Myocyte (in vitro differentiated cells): ENCODE measurements at places on chromosomes 6 and 20. TPM values are rescaled to one million over a fixed set of nuclear protein-coding genes. Genes with fewer than 3 reads are reported as not detected.

The SLC24A3 gene
- 0.03 and 0.16 TPM in 2 replicates for total RNA-seq

The SNAI1 gene
- total RNA-seq, result 0.72 and 1.8 TPM in 2 replicates

The YWHAB gene
- total RNA-seq, result 53.6 TPM in 2 replicates

The UBR2 gene
- 23.7 and 26.5 TPM in 2 replicates for total RNA-seq

DNA sequence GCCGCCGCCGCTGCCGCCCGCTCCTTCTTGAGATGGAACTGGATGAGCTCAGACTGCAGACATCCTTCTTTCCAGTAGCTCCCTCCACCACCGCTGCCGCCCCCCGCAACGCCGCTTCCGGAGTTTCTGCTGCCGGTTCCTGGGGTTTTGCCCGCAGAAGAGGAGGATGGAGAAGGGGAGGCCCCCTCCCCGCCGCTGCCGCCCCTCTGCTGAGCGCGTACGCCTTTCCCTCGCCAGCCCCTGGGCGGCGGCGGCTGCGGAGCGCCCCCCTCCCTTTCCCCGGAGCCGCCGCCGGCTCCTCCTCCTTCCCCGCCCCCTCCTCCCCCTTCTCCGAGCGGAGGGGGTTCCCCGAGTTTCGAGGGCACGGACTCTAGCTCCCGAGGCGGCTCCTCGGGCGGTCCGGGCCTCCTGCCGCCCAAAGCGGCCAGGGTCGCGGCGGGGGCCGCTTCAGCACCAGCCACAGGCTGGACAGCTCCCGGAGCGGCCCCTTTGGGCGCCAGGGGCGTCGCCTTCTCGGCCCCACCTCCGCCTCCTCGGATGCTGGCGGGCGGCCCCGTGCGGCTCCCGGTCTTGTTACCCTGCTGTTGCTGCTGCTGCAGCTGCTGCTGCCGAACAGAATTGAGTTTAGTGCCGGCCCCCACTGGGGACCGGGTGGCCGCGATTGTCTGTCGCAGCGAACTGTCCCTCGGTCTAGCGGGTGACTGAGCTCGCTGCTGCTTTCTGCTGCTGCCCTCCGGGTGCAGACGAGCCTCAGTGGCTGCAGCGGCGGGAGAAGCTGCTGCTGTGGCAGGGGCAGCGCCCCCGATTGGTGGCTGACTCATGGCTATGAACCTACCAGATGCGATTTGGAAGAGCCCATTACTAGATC lies 3.1 kb downstream of the MTCL3 start:
- DNase-seq, result peak; percentile 88

DNA sequence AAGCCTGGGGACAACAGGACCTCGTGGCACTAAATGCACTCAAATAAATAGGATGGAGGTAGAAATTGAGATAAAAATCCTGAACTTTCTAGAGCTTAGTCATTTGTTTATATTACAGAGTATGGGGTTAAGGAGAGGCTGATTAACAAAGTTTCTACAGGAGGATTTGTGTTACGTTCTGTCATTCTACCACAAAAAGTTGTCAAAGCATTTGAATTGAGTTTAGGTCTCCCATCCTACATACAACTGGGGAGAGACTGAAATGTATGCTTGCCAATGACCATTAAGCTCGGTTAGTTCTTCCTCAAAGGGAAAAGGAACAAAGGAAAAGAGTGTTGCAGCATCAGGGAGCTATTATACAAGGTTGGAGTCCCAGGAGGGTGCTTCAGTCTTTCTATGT lies 597.9 kb downstream of the COL12A1 start:
- no peak for DNase-seq

- no peak for DNase-seq
These were observed 158.0 kb downstream of the MMUT start for GRCh38 chr6:49305010-49305409.

- no peak for DNase-seq
These were observed 25.7 kb downstream of the HIVEP1 start for GRCh38 chr6:12037798-12038197.
